Activated T-cell treated with anti-CD3 and anti-CD28 coated beads for 24 hours (primary cell): ENCODE measurements at places on chromosomes 7 and 10.

DNA sequence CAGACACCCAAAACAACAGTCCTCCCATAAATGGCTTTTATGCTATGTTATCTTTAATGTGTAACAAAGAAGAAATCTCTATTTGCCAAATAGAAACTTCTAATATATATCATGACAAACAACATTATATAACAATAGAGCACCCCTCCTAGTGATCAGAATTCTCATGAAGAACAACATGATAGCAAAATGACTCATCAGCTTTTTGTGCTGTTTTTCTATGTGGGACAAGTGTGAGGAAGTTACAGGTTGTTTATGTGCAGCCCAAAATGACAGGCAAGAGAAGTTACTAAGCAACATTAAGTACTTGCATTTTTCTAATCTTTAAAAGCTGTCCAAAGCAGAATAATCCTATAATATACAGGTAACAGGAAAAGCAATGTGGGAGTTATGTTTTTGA is 7.7 kb downstream of the DGKB start:
- no peak for DNase-seq

DNA sequence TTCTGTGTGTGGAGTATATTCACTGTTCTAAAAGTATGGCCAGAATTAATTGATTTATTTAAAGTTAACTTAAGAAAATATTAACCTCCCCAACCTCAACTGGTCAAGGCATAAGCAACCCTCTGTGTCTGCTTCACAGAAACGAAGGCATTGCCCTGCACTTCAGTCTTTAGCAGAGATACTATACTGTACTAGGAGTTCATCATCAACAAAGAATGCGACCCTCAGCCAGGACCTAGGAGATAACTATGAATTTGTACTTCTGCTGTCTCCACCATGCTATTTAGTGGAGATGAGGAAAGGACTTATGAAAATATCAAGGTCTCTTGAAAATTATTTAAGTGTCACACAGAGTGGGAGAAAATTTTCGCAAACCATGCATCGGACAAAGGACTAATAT is 35.7 kb upstream of the SEMA3D start:
- DNase-seq: no peak

DNA sequence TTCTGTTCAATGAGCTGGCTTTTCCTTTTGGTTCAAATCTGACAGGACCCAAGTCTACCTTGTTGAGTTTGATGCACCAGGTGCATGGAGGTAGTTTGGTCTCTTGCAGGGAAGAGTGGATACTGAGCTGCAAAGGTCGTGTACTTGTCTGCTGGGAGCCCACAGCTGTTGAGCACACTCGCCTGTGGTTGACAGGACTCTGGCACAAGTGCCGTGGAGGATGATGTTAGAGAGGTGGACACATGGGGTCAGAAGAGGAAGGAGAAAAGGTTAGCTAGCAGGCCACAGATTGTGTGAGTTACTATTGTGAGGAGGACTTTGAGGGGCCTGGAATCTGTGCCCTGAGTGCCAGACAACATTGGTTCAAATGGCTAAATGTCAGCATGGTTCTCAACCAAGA is 197.3 kb downstream of the CREB5 start:
- no peak for DNase-seq

DNA sequence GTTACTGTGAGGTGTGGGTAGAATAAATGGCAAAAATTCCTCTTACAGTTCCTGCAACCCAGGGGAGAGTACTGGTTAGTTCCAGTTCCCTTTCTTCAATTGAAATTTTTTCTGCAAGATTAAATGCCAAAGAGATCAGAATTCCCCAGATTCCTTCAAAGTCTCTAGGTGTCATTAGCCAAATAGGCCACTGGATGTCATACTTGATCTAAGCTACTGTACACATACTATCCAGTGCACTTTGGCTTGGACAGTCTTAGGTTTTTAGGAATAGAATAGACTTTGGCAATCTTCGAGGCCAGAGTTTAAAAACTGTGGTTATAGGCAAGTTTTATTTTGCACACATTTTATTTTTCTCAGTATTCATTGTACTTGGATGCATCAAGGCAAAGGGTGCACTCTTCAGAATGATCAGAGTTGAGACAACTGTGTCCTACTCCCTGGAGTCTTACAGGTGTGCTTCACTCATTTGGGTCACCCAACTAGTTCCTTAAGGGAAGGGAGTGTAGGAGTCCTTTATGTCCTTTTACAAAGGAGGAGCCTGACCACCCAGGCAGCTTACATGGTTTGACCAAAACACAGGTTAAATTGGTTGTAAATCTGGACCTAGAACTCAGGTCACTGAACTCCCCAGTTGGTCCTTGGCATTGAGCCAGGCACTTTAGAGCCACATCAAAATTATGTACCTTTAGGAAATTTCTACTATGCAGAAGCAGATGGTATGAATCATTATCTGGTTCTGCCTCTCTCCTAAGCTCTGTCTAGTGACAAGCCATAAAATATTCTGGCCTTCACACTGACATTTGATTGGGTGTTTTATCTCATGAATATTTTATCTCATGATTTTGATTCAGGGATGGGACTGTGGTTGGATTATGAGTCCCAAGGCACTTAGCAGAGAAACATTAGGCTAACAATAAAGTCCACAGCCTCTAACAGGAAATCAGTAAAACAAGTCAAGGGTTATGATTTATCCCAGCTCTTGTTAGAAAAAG is 49.5 kb downstream of the ASAH2B start:
- DNase-seq: no peak

GRCh38 chr10:91201213-91201996 is 19.1 kb upstream of the PCGF5 start:
- no peak for DNase-seq

GRCh38 chr10:34916314-34916713 is 101.2 kb upstream of the PARD3 start:
- DNase-seq: no peak

- no peak for DNase-seq
Observed at GRCh38 chr10:15262036-15262713, 93.7 kb upstream of the NMT2 start.

- no peak for DNase-seq
Observed at GRCh38 chr10:96706331-96706853, 13.9 kb downstream of the PIK3AP1 start.

GRCh38 chr7:106679153-106679931 is 18.4 kb upstream of the CCDC71L start:
- DNase-seq: no peak

GRCh38 chr7:41637049-41637448 is 65.8 kb downstream of the INHBA start:
- DNase-seq: no peak

- DNase-seq: no peak
Observed at GRCh38 chr10:27741173-27742091, 4.2 kb downstream of the MKX start.

DNA sequence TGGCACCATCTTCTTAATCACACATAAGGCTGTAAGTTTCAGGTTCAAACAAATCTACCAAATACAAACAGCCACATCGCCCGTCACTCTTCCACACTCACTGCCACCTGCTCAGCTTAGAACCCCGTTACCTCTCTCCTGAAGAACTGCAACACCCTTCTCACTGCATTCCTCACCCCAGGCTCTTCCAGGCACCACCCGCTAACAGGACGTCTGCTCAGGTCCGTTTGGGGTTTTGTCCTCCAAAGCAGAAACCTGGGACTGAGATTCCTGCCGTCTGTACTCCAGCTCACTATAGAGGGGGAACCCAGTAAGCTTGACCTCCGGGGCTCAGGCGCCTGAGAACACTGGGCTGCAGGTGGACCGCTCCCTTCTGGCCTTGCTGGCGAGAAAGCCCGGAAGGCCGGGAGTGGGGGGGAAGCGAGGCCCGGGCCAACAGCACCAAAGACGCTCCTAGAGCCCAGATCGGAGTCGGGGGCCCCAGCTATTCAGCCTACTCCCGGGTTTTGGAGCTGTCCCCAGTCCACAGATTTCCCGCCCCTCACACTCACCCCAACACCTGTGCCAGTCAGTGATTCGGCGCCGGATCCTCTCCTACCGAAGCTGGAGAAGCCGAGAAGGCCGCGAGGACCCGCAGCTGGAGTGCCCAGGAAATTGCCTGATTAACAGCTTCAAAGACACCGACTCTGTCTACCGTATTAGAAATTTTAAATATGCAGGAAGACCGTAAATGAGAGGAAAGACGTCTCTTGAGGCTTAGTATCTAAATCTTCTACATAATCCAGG is at the start of gene AP3M1:
Gene AP3M1, minus strand, starts transcription at position 625 of the 786 bp plus-strand sequence. CDS start 12,449 bp downstream, outside the sequence.
- DNase-seq: peak; percentile 72

DNA sequence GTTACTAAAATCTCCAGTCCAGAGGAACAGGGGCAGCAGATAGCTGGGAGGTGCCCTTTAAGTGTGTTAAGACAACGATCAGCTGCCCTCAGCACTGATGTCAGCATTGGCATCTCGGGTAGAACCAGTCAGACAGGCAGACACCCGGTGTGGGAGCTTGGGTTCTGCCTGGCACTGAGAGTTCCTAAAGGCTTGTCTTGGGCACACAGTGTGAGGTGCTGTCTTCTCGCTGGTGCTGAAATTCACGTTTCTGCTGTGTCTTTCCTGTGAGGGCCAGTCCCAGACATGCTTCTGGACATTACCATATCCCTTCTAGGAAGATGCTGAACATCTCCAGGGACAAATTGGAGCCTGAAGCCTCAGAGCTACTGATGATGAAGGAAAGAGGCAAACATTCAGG is 156.2 kb downstream of the DNAJB6 start:
- DNase-seq: no peak

- no peak for DNase-seq
Observed at GRCh38 chr10:11560076-11560709, 51.3 kb downstream of the USP6NL start.

DNA sequence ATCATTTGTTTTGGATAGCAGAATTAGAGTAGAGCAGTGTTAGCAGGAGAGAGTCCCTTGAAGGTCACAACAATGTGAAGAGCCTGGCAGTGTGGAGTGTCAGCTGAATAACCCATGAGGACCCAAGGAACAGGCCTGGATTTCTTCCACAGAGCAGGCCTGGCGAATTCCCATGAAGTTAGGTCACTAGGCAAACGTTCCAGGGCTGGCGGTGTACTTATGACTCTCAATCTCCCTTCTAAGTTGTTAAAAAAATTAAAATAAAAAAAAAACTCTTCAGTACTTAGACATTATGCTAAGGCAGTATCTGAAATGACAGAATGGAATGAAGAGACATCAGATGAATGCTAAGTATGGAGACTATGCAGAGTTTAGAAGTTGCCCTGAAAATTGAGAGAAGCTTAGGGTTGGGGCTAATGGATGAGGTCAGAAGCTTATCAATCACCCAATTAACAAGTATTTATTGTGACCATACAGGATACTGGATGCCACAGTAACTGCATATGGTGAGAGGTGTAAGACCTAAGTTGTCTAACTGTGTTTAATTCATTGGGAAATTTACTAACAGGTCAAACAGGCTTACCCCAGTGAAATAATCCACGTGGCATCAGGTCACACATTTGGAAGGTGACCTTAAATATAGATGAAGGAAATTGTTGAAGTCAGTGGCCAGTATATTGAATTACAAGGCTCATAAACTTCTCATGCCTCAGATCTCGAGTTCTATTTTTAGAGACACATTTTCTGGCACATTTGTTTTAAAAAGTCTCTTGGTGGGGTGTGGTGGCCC is 126.2 kb upstream of the NRP1 start:
- DNase-seq: no peak

DNA sequence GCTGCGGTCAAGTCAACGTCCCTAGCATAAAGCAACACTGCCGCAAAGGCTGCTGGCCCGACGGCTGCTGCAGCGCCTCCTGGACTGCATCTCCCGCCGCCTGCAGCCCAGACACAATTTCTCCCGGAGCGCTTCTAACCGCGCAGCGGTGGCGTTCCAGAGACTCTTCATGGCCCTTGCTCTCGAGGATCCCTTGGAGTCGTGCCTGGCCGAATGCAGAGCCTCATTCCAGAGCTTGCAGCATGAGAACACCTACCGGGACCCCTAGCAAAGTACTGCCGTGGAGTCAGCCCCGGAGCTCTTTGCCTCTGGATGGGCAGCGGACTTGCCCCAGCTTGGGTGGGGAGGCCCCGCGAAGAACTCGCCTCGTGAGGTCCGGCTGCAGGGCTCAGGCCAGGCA is 79.7 kb upstream of the ZNF32 start:
- no peak for DNase-seq

DNA sequence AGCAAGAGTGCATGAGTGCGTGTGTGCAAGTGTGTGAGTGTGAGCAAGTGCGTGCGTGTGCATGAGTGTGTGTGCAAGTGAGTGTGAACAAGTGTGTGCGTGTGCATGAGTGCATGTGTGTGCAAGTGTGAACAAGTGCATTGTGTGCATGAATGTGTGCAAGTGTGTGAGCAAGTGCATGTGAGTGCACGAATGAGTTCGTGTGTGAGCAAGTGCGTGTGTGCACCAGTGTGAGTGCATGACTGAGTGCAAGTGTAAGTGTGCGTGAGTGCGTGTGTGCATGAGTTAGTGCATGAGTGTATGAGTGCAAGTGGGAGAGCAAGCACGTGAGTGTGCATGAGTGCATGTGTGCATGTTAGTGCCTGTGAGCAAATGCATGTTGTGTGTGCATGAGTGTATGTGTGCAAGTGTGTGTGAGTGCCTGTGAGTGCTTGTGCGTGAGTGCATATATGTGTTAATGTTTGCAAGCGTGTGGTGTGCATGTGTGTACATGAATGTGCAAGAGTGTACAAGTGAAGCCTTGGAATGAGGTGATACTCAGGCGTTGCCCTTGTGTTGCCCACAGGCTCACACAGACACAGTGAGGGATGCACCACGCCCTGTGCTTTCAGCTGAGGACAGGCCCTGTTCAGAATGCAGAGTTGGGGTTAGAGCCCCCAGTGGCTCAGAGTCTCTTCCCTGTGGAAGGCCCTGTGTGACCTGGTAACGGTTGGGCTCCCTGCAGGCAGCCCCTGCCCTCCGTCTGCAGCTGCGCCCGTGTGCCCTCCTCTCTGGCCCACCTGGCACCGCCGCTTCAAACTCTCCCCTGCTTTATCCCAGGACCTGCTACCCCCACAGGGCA is 97.1 kb downstream of the NKX6-2 start:
- no peak for DNase-seq

- no peak for DNase-seq
Observed at GRCh38 chr7:133789974-133790373, 337.2 kb upstream of the LRGUK start.

DNA sequence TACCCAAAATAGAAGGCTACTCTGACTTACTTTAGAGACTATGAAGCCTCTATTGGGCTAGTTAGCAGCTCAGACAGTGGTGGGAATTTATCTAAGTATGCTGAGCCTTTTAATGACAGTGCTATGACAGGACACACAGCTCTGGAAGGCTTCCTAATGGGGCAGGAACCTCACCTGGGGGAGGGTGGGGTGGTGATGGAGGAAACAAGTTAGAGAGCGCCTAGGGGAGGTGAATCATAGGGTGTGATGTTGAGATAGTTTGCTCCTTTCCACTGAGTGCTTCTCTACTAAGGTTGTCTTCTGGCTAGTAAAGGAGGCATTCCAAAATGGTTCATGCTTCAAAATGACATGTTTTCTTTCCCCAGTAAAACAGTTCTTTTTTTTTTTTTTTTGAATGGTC is 42.1 kb downstream of the PPP1R9A start:
- DNase-seq: no peak

DNA sequence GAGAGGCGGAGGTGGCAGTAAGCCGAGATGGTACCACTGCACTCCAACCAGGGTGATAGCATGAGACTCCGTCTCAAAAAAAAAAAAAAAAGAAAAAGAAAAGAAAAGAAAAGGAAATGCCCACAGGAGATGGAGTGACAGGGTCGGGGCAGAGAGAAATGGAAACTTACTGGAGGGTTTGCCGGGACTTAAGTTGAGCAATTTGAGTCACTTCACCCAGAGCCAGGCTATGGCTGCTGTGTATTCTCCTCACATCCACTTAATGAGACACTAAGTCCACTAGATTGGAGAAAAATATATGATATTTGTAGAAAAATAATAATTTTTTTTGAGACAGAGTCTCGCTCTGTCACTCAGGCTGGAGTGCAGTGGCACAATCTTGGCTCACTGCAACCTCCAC is 4.6 kb upstream of the PFKFB3 start:
- no peak for DNase-seq

GRCh38 chr7:15863951-15864625 is 177.6 kb upstream of the MEOX2 start:
- DNase-seq: no peak
